ENCODE measurements at places on chromosomes 12 and 14.

DNA sequence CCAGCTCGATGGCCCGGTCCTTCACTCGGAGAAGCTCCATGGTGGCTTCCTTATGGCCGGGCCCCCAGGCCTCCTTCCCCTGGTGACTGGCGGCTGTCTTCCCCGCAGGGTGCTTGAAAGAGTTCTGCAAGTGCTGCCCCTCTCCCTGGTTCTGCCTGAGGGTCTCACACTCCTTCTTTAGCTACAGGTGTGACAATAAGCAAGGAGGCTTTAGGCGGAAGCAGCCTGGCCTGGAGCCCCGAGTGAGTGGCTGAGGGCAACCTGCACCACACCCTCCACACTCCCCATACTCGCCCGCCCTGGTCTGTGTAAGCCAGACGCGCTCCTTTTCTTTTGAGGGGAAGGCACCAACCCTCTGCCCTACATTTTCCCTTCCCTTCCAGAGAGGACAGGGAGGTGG lies 62.5 kb upstream of the GPR68 start:
- no peak for DNase-seq

- DNase-seq = no peak
These were observed 1.8 kb downstream of the INHBE start for GRCh38 chr12:57456737-57457490.

GRCh38 chr12:4116251-4117111 lies 157.1 kb upstream of the CCND2 start:
- no peak for DNase-seq

DNA sequence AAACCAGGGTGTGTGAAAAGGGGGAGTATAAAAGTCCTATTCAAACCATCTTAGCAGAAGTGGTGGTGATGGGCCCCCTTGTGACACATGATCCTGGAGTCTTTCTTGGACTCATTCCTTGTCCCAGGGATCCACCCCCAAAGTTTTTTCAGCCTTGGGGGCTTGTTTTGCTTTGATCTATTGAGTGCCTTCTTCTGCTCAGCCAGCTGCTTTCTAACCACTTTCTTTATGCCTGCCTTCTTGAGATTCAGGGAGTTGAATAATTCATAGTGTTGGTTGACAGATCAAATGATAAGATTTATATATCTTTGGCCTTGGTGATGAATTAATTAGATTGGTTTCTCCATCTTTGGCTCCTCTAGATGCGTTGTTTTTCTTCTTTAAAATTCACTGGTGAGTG lies 926.7 kb downstream of the DIO2 start:
- no peak for DNase-seq

GRCh38 chr12:123428591-123428990 lies 7.9 kb downstream of the RILPL2 start:
- DNase-seq = no peak

- DNase-seq = no peak
These were observed 220.1 kb downstream of the SOX5 start for GRCh38 chr12:23729359-23729758.

- DNase-seq = no peak
These were observed 68.8 kb downstream of the GALNT16 start for GRCh38 chr14:69328765-69329164.

DNA sequence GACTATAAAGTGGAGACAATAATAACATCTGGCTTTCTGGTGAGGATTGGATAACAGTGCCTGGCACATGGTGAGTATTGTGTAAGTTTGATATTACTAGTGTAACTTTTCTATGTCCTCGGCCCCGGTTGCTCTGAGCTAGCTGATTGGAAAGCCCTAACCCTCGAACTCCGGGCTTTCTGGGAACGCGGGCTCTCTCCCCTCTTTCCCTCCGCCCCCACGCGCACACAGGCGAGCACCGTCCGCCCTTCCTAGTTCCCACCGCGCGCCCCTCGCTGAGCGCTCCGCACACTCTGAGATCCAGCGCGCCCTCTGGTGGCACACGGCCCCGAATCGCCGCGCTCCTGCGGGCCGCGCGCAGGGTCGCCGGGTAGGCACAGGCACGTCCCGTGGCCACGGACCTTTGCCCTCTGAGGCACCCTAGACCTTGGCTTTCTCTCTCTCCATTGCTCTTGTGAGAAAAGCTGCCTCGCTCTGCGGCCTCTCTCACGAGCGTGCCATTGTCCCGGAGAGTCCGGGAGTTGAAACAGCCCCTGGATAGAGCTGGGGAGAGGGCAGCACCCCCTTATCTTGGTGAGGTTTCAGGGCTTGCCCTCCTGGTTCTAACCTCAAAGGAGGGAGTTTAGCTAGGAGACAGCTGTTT lies 23.2 kb upstream of the ESRRB start:
- DNase-seq = no peak

DNA sequence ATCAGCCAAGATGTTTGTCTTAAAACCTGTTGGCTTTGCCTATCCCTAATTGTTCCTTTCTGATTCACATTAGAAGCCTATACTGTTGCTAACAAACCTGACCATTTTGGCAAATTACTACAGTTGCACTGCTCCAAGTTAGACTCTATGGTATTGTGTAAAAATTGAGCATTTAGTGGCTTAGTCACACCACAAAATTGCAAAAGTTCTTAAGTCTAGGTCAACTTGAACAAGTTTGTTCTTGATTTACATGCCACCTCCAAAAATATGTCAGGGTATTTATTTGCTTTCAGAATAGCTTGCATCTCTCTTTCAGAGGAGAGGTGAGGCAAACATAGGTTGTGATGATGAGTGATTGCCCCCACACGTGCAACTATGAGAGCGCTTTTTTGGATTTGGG lies 27.0 kb upstream of the PTHLH start:
- DNase-seq = no peak

- DNase-seq = peak; percentile 20
These were observed 396 bp downstream of the FERMT2 start for GRCh38 chr14:52950410-52950897.

GRCh38 chr14:66746316-66747006 lies 238.5 kb downstream of the GPHN start:
- no peak for DNase-seq

DNA sequence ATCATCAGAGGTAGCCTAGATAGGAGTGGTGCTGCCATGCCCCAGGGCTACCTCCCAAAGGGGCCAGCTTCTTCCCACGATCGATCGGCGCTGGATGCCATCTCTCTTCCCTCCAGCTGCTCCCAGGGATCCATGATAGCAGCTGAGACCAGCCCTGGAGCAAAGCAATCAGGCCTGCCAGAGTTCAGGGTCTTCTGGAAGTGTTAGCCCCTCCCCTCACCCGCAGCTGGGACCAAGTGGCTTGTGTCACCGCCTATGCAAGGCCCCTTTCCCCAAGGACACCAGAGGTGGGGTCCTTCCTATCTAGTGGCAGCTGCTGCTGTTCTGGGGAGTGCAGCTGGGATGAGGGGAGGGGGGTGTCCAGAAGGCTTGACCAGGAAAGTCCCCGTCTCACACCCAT lies 87.0 kb downstream of the IRF2BPL start:
- no peak for DNase-seq

DNA sequence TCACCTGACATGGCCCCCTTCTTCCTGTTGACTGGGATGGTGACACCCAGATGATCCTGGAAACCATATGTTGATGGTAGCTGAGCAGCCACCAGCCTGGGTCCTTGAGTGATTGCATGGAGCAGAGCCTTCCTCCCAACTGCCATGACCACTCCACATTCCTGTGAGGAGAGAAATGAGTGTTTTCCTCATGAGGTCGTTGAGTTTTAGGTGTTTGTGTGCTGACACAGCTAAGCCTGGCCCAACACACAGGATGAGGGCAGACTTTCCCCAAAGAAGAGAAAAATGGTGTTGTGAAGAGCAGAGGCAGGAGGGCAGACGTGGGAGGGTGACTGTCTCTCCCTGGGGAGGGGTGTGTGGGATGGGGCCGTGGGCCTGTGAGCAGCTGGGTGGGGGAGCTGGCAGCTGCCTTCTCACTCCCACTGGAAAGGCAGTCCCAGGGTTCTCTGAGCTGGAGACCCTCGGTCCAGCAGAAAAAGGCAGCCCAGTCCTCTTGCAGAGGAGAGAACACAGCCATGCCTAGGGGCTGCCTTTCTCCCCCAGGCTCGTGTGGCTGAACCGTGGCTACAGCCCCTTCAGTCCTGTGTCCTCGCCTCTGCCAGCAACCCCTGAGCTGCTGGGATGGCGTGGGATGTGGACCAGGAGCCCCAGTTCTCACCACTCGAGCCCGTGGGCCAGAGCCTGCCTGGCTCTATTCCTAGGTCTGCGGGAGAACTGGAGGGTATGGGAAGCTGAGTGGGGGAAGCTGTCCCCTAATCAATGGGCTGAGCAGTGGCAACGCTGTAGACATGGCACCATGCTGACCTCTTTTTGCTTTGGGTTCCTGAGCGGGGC lies 257.0 kb downstream of the ADGRD1 start:
- DNase-seq = no peak

GRCh38 chr12:83157604-83158003 lies 470.9 kb downstream of the TMTC2 start:
- no peak for DNase-seq

DNA sequence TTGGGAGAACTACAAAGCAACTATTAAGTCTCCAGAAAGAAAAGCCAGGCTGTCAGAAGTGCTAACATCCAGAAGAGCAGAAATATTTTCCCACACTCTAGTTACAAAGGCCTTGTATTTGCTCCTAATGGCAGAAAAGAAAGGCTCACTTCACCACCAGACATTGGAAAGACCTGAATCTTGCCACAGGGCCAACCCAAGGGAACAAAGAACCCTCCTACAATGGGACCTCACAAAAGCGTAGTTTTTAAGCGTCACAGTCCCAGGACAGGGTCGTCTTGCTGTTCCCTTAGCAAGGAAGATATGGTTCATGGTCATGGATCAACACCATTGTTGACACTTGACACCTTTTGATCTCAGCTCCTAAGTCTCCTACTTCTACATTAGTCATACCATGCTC lies 119.1 kb downstream of the RPS29 start:
- DNase-seq = no peak

DNA sequence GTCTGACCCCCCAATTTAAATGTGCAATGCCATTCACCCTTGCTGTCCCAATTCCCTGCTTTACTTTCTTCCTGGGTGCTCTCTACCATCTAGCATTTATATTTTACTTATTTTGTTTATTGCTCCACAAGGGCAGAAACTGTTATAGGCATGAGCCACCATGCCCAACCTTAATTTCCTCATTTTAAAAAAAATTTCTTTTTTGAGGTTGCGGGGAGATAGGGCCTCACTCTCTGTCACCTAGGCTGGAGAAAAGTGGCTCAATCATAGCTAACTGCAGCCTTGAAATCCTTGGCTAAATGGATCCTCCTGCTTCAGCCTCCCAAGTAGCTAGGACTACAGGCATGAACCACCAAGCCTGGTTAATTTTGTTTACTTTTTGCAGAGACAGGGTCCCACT lies 13.0 kb downstream of the HPD start:
- no peak for DNase-seq

- no peak for DNase-seq
These were observed 527.7 kb downstream of the FUT8 start for GRCh38 chr14:65940056-65940735.

GRCh38 chr12:103929784-103930033 lies 501 bp upstream of the HSP90B1 start:
- DNase-seq = peak; percentile 90

DNA sequence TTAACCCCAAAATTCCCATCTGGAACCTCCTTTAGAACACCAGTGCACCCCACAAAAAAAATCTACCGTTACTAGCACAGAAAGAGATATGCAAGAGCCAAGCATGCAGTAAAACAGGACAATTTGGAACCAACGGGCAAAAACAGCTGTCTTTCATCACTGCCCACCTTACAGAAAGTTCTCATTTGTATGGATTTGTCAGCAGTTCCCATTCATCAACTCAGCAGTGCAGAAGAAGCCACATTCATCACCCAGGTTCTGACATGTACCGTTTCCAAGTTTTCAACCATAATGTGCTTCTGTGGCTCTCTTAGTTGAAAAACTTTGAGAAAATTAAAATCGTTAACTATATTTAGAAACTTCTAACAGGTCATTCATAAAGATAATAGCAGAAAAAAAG lies 387.0 kb downstream of the RPS29 start:
- DNase-seq = no peak

DNA sequence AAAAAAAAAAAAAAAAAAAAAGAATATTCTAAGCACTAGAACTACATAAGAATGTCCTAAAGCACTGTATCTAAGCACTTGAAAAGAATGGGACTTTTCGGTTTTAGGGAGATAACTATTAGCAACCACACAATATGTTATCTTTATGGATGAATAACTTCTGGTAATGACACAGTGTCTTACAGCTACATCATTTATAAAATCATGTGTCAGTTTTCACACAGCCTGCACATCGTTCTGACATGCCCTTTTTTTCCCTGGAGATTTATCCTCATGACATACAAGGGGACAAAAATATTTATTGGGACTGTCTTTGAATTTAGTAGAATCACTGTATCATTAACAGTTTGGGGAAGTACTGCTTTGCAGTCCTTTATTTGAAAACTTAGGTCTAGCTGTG lies 17.3 kb downstream of the TMEM19 start:
- no peak for DNase-seq

GRCh38 chr12:66829660-66830325 lies 150.9 kb upstream of the GRIP1 start:
- no peak for DNase-seq

DNA sequence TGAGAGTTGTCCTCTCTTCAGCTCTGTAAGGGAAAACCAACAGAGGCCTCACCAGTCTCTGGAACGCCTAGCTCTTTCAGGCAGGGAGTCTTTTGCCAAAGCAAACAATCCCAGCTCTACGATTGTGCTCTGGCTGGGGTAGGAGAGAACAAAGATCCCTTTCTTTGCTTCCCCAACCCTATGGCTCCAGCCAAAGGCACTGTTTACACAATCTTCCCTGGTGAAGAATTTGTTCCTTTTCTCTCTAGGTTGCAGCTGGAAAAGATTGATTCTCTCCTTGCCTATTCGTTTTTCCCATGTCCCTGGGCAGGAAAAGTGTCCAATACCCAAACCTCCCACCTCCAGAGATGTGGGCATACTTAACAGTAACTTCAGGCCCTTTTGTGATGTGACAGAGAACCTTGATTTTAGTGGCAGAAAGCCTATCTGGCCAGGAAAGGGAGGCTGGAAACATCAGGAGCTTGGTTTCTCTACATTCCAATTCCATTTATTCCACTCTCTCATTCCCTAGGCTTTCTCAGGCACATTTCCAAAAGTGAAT lies 16.8 kb downstream of the ATP5MC2 start:
- DNase-seq = no peak

DNA sequence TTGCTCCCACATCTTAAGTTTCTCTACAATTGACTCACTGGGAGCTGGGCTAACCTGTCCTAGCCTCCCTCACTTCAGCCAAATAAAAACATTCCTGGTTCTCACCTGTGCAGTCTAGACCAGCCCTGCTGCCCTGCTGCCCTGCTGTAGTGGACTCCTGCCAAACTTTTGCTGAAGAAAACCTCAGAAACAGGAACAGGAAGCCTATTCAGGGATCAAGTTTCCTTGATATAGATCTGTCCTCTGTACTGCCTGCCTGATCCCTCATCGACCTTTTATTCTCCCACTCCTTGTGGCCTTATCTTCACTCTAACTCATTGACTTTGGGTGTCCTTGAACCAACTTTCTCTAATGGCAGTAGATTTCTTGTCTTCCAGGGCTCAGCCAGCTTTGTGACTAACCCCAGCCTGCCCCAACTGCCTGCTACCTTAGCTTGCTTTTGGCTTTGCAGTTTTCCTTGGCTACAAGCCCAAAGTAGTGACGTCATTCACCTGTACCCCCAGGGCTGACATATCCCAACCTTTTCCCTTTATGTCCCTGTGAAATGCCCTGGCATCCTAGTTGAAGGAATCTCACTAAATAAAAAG lies 234.8 kb downstream of the DUSP6 start:
- DNase-seq = no peak
